NCI-H2107 (cell line): ENCODE measurements at places on chromosomes 11 and 22.

- DNase-seq: no peak
These were observed 46.2 kb downstream of the HIRA start for GRCh38 chr22:19385221-19385906.

DNA sequence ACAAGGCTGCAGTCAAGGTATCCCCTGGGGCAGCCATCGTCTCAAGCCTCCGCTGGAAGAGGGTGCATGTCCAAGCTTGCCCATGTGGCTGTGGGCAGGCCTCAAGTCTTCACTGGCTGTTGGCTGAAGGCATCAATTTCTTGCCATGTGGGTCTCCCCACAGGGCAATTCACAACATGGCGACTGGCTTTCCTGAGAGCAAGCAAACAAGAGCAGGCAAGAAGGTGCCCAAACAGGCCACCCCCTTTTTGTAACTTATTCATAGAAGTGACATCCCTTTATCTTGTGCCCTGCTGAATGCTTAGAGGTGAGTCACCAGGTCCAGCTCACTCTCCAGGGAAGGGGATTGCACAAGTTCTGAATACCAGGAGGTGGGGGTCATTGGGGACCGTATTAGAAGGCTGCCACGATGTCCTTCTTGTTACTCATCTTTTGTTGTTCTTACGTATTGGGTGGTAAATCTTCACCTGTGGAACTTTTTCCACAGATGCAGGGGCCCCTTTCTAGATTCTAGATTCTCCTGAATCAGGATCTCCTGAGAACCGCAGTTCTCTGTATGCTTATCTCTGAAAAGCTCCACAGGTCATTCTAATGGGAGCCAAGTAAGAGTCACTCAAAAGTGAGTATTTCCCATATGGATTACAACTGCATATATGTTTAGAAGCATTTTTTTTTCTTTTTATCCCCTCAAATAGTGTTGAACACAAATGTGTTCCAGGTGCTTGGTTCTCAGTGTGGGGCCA is 44.2 kb upstream of the MICAL2 start:
- DNase-seq: no peak

GRCh38 chr11:134346976-134347350 is 15.2 kb downstream of the GLB1L2 start:
- DNase-seq: no peak

DNA sequence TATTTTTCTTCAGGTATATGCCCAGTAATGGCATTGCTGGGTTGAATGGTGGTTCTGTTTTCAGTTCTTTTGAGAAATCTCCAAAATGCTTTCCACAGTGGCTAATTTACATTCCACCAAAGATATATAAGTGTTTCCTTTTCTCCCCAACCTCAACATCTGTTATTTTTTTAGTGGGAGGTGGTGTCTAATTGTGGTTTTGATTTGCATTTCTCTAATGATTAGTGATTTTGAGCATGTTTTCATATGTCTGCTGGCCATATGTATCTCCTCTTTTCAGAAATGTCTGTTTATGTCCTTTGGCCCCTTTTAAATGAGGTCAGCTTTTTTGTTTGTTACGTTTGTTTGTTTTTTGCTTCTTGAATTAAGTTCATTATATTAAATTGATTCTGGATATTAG is 760.2 kb downstream of the KCNA4 start:
- no peak for DNase-seq

GRCh38 chr11:61899146-61899841 is 7.9 kb upstream of the FADS3 start:
- peak; percentile 78 for DNase-seq
